ENCODE measurements at places on chromosomes 5 and 9.
A peak's percentile ranks its signal among the peaks of the same experiment; 100 is the strongest.

DNA sequence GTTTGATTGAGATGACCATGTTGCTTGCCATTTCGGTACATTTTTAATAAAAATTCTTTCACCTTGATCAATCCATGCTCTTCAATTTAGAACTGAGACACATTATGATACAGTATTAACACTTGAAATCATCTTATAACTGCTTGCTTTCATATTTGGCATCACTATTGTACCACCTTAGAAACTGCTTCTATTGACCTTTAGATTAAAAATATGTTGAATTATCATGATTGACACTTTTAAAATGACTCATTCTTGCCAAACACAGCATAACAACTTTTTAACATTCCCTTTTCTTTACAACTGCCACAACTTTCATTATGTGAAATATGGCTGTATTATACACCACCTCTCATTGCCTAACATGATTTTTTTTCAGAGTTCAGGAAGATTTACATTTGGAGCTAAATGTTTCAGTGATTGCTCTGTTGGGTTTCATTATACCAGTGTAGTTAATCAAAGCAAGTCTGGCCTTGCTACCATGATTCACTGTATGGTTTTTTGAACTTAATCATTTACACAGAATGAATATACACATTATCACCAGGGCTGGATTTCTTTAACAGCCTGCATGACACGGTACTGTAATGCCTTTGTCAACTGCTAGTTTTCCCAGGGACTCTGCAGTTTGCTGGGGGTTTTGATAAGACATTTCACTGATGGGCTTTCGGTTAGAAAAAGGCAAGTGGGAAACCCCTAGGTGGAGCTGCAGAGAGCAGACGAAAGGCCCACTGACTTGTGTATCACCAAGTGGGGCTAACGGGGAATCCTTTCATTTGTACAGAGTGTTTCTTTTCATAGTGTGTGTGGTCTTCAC, 93.6 kb upstream of the TLE4 start:
- peak; percentile 66 for DNase-seq

DNA sequence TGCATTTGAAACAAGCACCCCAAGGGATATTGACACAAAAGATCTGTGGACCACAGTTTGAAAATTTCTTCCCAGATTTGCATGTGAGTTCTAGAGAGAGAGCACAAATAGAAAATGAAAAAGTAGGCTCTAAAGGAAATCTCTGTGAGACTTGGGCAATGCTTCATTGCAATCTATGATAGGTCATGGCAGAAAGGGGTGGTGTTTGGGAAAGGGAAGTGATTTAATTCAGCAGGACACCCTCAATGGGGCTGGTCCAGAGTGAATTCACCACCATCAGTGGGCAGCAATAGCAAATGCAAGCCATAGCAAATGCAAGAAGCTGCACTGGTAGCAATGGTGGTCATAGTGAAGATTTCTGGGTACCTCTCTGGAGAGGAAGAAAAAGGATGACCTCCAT, 58.1 kb downstream of the ANKRD55 start:
- no peak for DNase-seq

DNA sequence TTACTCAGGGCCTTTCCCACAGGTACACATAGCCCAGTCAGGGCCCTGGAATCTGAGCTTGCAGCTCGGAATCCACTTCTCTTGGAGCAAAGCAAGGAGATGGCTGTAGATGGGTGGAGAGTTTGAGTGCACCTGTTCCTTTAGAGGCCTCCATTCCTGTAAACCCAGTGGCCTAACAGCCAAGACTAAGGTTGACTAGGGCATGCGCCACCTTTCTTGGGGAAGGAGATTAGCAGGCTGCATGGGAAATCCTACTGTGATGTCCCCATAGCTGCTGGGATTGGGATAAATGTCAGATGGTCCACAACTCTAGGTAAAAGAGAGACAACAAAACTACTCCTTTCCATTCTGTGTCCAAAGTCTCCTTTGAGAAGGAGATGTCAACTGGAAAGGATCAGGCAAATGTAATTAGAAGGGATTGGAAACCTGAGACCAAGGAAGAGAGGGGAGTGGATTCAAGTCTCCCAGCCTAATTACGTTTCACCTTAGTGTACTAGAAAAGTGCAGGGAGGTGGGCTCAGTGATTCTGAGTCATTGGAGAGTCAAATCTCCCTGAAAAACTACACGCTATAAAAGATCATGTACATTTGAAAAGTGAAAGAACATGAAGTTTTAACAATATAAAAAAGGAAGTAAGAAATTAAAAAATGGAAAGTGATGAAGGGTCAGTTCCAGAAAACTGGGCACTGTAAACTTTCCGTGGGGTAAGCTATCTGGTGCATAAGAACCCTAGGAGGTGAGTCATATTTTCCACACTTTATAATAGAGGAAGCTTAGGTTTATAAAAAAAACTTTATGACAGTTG, 104.2 kb downstream of the SEC61B start:
- DNase-seq: peak; percentile 50

GRCh38 chr9:108783731-108784495, 71.9 kb downstream of the ACTL7B start:
- peak; percentile 59 for DNase-seq

DNA sequence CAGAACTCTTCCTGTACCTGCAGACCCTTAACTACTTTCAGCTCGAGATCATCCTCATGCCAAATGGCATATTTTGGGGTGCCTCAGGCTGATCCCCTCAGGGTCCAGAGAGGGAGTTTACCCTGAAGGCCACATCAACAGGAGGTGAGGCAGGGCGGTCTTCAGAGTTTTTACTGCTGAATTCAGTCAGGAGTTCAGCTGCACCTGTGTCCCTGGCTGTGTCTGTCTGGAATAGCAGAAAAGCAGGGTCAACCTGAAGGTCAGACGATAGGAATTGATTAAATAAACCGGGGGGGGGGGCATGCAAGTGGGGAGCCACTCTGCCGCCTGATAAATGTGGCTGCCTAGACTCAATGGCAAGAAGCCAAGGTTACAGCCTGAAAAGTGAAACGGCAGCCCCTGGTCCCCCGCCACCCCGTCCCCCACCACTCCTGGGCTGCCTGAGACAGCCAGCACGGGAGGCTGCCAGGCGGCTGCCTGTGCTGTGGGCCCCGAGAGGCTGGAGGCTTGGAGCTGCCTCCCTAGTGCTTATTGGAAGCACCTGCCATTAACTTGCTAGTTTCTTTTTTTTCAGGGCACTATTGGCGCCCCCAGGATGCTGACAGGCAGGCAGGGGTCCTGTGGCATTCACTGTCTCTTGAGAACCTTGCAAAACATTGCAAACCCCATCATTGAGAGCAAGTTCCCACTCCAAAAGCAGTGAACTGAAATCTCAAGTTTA, 182.7 kb upstream of the PPP1R26 start:
- no peak for DNase-seq

DNA sequence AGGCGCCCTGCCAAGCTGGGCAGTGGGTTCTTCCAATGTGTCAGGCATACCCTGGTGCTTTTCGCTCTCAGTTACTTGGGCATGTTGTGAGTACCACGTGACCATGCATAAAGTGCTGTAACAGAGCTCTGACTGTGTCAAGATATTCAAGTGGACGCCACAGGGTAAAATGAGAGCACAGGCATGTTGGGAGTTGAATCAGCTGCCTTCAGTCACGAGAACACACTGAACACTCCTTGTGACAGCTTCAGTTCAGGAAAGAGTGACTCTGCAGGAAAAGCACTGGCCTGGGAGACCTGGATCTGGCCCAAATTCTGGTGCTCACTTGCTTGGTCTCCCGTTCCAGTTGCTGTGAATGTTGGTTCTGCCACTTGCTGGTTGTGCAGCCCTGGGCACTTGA, 5.1 kb downstream of the MLANA start:
- no peak for DNase-seq

GRCh38 chr5:72245546-72245945, 74.5 kb downstream of the MRPS27 start:
- DNase-seq: no peak

- no peak for DNase-seq
Observed at GRCh38 chr9:84339962-84340361, 596 bp downstream of the SLC28A3 start.

DNA sequence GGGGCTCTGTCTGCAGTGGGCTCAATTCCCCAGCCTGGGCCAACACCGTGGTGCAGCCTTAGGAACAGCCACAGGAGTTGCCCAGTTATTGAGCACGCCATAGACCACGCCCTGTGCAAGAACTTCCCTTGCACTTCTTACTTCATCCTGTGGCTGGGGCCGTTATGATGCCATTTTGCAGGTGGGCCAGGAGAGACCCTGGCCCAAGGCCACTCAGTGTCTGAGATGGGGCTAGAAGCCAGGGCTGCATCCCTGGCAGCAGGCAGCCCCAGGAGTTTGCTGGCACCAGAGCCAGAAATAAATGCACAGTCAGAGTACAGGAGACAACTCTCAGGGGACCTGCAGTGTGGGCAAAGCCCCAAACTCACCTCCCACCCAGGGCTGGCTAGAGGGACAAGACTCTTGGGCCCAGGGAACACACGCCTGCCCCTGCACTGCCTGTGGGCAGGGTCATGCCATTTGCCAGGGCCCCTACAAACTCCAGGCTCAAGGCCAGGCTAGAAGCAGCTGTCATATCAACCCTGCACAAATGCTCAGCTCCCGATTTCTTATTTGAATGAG, 6.7 kb downstream of the CORO2A start:
- DNase-seq: peak; percentile 54

Measured in hematopoietic multipotent progenitor cell treated with erythropoietin and hydrocortisone succinate and interleukin-3 and kit ligand, for 4 days (in vitro differentiated cells).